ENCODE measurements at places on chromosomes 2 and 18.

DNA sequence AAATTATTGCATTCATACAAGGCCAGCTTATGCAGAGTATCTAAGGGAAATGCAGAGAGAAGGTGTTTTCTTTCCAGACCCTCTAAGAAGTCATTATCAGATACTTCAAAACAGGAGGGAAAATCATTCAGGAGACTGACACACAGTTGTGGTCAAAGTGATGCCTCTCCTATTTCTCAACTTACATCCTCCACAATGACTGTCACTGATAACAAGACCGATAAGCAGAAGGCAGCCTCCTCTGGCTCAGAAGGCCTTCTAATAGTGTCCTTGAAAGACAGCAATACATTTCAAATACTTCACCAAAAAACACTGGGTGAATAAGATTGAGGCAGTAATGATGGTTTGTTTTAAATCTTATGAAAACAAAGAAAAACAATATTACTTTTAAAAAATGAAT lies 199.7 kb downstream of the PIEZO2 start:
- DNase-seq, result no peak

- DNase-seq, result no peak
Measured at GRCh38 chr2:10038123-10038522, 5.2 kb upstream of the KLF11 start.

DNA sequence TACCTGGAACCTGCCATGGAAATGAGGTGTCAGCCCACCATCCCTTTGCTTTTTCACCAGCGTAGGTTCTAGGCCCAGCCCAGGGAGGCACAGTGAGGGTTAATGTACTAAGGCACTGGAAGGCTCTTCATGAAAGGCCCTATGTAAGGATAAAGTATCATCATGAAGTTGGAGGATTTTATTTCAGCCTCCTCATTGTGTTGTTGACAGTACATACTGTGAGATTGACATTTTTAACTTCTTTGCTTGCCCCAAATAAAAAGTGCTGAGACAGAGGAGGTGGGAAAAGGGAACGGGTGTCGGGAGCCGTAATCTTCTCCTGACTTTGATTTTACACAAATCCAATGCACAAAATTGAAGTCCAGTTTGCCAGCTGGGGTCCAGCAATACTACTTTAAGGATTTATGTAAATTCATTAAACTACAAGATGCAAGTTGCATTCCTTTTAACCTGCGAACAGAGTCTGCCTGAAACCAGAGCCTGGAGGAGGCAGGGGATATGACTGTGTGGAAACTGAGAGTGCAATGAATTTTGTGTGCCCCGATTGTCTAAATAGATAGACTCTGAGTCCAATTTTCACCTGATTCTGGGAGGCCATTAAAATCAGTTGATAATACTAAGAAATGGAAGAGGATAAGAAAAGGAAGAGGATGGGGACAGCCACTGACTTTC lies 5.4 kb upstream of the NCKAP5 start:
- DNase-seq, result no peak

DNA sequence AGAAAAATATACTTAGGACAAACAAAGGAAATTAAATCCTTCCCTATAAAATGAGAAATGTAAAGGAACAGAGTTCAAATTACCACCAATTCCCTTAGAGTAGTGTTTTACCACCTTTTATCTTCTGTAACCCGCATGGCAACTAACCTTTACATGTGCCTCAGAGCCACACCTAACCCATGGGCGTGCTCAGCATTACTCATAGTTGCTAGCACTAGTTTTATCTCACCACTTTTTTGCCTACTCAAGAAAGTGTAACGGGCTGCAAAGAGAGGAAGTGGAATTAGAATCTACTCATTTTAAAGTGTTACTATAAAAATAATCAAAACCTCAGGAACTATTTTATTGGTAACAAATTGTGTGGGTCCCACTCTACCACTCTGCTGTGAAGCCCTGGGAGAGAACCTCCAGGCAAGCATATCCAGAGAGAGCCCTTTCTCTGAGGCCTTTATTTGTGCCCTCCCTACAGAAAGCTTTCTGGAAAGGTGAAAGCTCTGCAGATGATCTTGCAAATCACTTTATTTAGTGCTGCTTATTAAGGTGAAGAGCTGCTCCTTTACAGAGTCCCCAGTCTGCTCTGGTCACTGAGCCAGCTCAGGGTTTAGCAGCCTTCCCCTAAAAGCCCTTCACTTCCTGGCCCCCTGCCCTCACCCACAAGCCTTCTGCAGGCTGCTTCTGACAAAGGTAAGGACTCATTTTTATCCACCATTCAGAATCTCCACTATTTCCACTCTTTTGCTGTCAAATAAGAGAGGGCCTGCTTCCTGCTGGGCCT lies 98.8 kb downstream of the TRABD2A start:
- DNase-seq, result no peak

DNA sequence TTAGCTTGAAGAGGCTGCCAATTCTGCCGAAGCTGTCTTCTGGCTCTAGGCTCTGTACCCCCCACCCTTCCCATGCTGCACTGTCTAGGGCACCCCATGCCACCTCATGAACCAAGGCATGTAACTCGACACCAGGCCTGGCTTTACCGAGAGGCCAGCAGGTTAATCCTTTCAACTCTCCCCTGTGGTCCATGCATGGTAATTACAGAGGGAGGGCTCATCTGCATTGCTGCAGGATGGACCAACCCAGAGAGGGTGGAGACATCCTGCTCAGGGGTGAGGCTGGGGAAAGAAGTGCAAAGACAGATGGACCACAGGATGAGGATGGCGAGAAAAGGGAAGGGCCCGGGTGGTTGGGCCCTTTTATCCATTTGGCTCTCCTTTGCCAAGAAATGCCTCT lies 65.8 kb downstream of the KCTD1 start:
- no peak for DNase-seq

DNA sequence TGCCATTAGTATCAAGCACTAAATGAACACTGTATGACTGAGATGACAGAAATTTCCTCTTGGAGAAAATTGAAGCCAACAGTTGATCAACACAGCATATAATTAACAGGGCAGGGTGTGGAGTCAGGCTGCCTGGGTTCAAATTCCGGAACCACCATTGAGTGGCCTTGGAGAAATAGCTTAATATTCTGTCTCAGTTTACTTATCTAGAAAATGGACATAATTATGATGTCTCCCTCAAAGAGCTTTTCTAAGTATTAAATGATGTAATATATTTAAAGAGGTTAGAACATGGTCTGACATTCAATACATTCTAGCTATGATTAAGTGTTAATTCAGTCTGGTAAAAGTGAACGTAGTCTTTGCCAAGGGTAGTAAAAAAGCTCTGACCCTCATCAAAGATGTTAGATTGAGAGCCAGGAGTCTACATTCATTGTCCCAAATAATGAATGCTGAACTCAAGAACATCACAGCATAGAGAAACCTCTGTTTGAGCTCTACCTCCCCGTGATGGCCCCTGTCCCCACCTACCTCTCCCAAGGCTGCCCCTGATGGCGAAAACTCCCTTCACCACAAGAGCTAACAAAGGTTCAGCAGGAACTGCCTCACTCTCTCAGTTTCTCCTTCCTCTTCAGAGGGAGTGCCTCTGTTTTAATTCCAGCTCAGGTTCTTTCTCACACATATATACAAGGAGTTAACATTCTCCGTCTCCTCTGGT lies 2.7 kb upstream of the VWA3B start:
- no peak for DNase-seq

- DNase-seq, result no peak
Measured at GRCh38 chr2:25483607-25484266, 142.0 kb upstream of the DNMT3A start.

GRCh38 chr2:64514008-64514407 lies 10.1 kb upstream of the AFTPH start:
- DNase-seq, result no peak

DNA sequence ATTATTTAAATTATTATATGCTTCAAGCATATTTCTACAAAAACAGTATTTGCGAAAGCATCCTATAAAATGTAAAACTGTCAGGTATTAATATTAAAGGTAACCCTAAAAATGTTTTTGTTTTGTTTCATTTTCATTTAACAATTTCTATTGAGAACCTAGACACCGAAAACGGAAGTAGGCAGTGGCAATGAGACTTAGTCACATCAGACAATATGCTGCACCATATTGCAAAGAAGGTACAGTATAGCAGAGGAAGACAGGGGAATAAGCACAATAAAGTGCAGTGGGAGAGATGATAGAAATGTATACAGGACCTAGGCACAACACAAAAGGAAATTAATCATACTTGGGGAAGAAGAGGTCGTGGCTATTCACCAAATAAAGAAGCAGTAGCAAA lies 12.2 kb downstream of the SCN1A start:
- DNase-seq, result no peak

DNA sequence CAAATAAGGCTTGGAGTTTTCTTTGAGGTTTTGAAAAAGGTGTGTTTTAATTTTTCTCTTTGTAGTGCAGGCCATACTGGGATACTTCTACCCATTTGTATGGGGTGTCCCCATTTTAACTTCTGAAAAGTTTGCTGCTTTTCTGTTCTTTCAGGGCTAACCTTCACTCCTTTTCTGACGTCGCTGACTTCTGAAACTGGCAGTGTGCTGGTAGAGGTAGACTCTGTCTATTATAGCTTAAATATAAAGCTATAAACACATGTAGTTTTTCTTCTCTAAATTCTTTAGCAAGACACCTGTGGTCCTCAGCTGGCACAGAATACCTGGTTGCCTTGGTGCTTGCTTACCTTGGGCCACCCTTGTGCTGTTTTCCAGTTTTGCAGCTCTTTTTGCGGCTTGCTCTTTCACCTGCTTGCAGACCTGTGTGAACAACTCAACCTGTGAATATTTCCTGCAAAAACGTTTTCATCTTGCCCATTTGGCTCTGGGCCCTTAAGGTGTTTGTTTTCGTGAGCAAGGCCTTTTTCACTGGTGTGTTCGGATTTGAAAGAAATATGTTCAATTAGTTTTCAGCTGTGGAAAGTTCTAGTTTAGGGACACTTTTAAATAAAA lies 42.2 kb downstream of the PHLPP1 start:
- DNase-seq, result no peak

DNA sequence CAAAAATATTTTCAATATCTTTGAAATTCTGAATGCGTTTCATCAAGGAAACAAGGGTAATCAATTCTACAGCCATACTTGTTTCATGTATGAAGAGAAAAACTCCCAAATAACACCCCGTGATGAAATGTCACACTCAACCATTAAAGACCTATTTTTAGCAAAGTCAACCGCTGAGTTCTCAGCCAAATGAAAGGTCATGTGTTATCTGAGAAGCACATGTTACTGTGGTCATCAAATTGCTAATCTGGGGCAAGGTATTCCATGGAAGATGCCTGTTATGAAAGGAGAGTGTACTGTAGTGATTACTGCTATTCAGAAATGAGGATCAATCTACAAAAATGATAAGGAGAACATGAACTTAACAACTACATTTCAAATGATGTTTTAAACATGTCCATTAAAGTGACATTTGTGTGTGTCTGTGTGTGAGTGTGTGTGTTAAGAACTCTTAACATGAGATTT lies 126.7 kb downstream of the BCL2 start:
- DNase-seq, result no peak

- DNase-seq, result no peak
Measured at GRCh38 chr2:220043155-220043989, 415.9 kb downstream of the SLC4A3 start.

- DNase-seq, result no peak
Measured at GRCh38 chr2:121584741-121585140, 54.1 kb downstream of the RNU4ATAC start.

- DNase-seq, result no peak
Measured at GRCh38 chr2:241274127-241274526, 41.3 kb downstream of the HDLBP start.

GRCh38 chr2:174628528-174629169 lies 31.0 kb upstream of the WIPF1 start:
- DNase-seq, result no peak

- DNase-seq, result no peak
Measured at GRCh38 chr2:64479259-64480117, 25.5 kb downstream of the LGALSL start.

DNA sequence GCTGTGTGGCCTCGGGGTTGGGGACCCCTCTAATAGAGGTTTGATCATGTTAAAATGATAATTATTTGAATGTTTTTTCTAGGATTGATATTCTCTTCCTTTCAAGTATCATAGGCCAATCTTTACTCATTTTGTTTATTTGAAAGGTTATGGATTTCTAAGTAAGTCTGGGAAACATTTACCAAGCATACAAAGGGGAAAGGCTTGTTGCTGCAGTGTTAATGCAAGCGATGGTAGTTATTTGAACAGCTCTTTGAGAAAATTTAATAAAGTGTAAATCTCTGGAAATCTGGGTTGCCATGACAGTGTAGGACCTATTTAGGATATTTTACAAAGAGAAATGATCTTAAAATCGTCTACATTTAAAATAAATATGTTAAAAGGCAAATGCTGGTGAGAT lies 56.1 kb downstream of the SPTBN1 start:
- DNase-seq, result no peak

DNA sequence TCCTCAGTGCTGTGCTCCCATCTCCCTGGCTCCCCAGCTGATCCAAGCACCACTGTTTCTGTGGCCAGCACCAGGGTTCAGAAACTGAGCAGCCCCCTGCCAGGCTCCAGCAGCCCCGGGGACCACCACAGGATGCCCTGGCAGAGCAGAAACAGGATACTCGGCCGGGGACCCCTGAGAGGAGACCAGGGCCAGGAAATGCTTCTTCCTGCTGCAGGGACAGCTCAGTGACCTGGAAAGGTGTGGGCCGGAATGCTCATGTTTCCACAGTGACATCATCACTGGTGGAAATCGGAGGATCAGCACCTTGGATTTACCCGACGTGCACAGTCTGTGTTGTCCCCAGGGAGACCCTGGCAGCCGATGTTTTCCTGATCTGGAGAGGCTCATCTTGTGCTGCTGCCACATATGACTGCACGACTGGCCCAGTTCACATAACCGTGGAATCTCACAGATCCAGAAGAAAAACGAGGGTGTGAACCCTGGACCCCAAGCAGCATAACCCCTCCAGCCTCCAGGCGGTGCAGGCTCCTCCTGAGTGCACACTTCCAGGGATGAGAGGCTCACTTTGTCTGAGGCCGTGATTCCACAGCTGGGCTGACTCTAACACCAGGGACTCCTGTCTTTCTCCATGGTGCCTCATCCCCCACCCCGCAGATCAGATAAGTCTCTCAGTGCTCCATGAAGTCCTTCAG lies 58.0 kb downstream of the DDX1 start:
- DNase-seq, result no peak

- no peak for DNase-seq
Measured at GRCh38 chr18:22110461-22110924, 58.9 kb upstream of the GATA6 start.

GRCh38 chr2:127706215-127706990 lies 5.1 kb downstream of the SFT2D3 start:
- no peak for DNase-seq

- no peak for DNase-seq
Measured at GRCh38 chr2:94774851-94775250, 96.4 kb upstream of the TEKT4 start.

DNA sequence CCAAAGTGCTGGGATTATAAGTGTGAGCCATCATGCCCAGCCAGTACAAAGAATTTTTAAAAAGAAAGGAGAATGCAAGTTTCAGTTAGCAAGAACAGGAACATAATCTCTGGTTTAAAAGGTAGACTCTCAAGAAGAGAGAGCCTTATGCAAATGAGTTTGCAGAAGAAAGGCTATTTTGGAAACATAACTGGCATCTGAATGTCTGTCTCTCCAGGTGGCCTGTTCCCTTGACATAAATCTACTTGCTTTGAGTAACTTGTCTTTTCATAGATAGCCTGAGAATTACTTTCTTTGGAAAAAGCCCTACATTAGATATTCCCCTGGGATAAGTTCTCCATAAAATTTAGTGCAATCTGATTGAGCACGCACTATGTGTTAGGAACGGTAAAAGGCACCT lies 109.6 kb downstream of the ICOS start:
- no peak for DNase-seq

All from left renal cortex interstitium (tissue), 4 donors.